ENCODE measurements at places on chromosomes 1 and 21.

- no peak for DNase-seq
Measured at GRCh38 chr1:223077247-223077833, 65.7 kb downstream of the TLR5 start.

DNA sequence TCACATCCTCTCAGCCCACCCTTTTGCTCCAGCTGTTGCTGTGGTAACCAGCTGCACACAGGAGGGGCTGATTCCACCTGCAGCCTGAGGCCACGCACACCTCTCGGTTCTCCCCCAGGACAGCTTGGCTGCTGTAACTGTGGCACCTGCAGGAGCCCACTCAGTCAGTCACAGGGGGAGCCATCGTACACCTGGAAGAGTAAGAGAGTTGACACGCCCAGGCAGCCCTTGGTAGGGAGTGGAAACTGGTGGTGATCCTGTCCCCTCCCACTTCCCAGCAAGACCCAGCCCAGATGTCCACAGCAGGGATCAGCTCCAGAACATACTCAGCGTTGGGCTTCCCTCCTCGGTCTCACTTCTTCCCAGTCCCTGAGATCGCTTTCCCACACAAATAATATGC lies 32.2 kb upstream of the BACE2 start:
- no peak for DNase-seq

DNA sequence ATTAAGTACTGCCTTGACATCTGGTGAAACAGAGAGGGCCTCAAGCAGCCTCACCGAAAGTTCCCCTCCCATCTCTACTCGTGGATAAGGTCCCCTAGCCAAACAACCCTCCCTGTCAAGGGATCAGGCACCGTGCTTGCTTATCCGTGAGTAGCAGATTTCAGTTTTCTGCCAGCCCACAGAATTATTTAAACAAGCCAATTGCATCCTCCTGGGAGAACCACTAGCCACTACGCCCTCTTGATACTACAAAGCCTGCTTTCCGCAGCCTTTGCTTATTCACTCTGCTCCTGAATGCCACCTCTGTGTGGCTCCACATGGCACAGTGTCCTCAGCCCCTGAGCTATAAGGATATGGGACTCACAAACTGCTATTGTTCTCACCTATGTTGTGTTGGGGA lies 5.9 kb upstream of the TFF2 start:
- no peak for DNase-seq

DNA sequence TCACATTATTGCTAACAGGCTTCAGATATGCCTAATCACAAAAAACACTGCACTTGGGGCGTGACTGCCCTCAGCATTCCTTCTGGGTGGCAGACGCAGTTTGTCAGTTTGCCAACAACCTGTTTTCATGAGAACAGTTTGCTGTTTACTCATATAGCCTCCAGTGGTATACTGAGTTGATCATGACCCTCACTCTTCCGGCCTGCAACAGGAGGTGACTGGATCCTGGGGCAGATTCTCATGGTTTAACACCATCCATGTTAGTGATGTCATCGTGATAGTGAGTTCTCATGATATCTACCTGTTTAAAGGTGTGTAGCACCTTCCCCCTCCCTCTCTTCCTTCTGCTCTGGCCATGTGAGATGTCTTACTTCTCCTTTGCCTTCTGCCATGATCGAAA lies 555.2 kb downstream of the PLPP3 start:
- no peak for DNase-seq

GRCh38 chr1:241817331-241817792 lies 30.6 kb upstream of the EXO1 start:
- DNase-seq, result no peak

DNA sequence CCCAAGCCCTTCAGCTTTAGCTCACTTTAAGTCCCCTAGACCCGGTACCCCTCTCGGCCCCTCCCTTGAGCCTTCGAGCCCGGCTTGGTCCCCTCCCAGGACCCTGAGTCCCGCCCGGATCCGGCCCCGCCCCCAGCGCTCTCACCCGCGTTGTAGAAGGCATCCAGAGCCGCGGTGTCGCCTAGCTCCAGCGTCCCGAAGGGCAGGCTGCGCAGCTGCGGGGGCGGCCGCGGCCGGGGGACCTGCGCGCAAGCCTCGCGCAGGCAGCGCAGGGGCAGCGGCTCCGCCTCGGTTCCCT lies 699 bp downstream of the MAP3K6 start:
- peak; percentile 45 for DNase-seq

- no peak for DNase-seq
Measured at GRCh38 chr1:110211496-110212168, 1.5 kb downstream of the KCNC4 start.

Data from HS-5 (cell line).